ENCODE measurements at places on chromosomes 11 and 22.

GRCh38 chr11:85590848-85591483 is 36.2 kb downstream of the DLG2 start:
- no peak for DNase-seq

- no peak for DNase-seq
Observed at GRCh38 chr11:130609121-130610035, 160.9 kb downstream of the ADAMTS15 start.

DNA sequence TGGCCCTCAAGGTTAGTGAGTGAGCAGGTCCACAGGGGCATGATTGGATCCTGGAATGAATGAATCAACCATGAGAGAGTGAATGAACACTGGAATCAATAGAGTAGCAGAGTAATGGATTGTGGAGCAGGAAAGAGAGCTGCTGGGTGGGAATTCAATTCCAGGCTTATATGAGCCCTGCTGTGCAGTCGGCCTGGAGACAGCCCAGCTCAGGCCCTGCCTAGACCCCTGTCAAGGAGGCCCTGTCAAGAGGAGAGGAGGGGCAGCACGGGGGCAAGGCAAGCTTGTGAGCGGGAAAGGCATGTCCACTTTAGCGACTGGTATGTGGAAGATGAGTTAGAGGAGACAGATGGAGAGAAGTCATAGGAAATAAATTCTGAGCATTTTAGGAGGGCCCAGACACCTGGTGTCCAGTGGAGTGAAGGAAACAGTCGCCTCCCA is 1.3 kb upstream of the FOLR1 start:
- no peak for DNase-seq

DNA sequence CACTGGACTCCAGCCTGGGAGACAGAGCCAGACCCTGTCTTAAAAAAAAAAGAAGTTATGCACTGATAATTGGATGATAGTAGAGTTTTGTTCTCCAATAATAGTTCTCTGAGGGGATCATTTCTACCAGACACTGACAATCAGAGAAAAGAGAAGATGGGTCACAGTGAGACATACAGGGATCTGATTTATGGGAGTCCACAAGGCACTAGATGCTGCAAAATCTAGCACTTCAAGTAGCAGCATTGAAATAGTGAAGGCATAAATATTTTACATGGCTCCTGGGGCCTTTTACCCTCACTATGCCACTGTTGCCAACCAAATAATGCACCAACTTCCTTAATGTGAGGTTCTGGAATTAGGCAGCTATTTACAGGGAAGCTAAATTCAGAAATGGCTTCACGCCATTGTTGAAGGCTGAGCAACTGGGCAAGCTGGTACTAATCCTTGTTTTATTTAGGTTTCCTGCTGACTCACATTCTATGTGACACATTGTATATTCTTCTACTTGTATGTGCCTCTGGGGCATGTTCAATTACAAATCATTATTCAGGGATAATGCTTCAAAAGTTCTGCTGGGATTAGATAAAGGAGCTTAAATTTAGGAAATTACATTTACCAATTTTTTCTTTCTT is 38.2 kb upstream of the ABTB2 start:
- no peak for DNase-seq

DNA sequence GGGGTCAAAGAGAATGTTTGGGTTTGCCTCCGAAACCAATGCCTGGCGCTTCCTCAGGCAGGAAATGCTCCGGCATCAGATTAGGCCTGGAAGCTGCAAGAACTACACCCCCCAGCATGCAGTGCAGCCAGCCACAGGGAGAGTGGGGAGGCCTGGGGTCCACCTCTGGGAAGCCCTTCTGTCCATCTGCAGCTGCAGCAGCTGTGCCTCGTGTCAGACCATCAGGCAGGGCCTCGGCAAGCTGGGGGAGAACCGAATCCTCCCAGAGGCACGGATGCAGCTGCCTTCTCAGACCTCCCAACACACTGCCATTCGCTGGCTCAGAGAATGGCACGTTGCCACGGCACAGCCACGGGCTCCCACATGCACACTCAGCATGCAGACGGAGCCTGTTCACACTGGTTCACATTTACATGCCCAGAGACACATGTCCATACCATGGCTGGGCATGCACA is 57.4 kb downstream of the NECTIN1 start:
- DNase-seq = no peak

GRCh38 chr11:107973641-107974040 is 35.1 kb upstream of the CUL5 start:
- DNase-seq = no peak

DNA sequence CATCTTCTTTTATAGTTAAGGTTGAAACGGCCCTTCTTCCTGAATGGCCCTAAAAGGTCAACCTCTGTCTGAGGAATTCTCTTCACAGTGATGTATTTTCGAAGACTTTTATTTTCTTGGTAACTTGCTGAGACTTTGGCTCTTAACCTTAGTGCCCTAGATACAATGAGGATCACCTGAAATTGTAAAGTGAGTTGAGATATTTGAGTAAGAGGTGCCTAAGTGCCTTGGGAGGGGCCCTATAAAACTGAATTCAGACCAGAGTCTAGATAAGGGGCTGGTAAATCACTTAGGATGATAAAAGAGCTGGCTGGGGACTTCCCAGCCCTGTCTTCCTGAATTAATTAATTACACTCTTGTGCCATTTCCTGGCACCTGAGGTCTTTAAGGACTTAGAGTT is 505.6 kb upstream of the KIRREL3 start:
- DNase-seq = no peak

- no peak for DNase-seq
Observed at GRCh38 chr11:20501252-20501651, 98.2 kb upstream of the SLC6A5 start.

DNA sequence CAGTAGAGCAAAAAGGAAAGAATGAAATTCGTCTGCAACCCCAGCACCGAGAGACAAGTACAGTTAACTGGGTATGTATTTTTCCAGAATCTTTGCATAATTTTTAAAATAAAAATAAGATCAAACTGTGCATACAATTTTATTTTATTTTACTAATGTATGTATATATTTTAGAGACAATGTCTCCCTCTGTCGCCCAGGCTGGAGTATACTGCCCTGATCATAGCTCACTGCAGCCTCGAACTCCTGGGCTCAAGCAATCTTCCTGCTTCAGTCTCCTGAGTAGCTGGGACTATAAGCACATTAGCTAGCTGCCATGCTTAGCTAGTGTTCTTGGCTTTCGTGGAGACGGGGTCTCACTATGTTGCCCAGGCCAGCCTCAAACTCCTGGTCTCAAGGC is 18.8 kb upstream of the DRD2 start:
- no peak for DNase-seq

- no peak for DNase-seq
Observed at GRCh38 chr22:47202819-47203553, 440.5 kb downstream of the TBC1D22A start.

GRCh38 chr11:87889126-87889525 is 286.1 kb downstream of the RAB38 start:
- no peak for DNase-seq

GRCh38 chr11:54558407-54558806 is 45.4 kb downstream of the OR4C46 start:
- DNase-seq = no peak

DNA sequence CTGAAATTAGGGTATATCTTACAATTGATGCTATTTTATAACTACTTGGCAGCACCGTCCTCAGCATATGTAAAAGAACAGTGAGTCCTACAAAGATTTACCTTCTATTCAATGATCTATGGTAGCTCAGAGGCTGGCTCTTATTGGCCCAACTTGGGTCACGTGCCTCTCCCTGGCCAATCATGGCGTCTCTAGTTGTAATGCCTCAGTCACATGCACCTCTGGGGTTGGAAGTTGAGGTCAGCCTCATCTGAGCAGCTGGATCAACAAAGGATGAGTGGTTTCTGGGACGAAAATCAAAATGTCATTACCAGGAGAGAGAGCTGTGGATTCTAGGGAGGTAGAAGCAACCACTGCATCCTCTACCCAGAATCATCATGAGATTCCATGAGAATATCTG is 22.9 kb upstream of the ASPHD2 start:
- no peak for DNase-seq

GRCh38 chr22:19982991-19983578 is 33.5 kb downstream of the ARVCF start:
- DNase-seq = no peak

DNA sequence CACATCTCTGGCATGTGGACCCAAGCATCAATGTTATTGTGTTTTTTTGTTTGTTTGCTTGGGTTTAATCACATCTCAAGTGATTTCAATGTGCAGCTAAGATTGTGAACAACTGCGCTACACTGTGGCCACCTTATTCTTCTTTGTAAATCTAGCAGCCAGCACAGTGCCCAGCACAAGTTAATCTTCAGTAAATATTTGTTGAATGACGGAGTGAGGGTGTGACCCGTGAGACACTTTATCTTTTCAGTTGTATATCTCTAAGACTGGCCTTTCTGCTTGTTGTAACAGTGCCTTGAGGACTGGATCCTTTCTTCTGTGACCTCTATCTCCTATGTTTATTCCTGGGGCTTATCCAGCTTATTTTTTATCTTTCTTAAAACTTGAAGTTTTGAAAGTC is 21.4 kb upstream of the AMOTL1 start:
- DNase-seq = no peak
